ENCODE measurements at places on chromosomes 2 and 18.

GRCh38 chr2:196592331-196592910 lies 47.1 kb upstream of the CCDC150 start:
- no peak for DNase-seq

DNA sequence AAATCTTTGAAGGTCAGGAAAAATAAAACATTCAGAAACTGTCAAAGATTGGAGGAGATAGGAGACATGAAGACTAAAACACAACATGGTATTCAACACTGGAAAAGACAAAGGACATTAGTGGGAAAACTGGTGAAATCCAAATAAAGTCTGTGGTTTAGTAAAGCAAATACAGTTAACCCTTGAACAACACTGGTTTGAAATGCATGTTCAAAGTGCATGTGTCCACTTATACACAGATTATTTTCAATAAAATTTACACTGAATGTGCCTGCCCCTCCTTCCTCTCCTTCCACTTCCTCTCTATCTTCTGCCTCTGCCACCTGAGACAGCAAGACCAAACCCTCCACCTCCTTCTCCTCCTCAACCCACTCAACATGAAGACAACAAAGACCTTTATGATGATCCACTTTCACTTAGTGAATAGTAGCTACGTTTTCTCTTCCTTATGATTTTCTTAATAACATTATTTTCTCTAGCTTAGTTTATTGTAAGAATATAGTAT lies 14.5 kb downstream of the OLA1 start:
- DNase-seq = no peak

DNA sequence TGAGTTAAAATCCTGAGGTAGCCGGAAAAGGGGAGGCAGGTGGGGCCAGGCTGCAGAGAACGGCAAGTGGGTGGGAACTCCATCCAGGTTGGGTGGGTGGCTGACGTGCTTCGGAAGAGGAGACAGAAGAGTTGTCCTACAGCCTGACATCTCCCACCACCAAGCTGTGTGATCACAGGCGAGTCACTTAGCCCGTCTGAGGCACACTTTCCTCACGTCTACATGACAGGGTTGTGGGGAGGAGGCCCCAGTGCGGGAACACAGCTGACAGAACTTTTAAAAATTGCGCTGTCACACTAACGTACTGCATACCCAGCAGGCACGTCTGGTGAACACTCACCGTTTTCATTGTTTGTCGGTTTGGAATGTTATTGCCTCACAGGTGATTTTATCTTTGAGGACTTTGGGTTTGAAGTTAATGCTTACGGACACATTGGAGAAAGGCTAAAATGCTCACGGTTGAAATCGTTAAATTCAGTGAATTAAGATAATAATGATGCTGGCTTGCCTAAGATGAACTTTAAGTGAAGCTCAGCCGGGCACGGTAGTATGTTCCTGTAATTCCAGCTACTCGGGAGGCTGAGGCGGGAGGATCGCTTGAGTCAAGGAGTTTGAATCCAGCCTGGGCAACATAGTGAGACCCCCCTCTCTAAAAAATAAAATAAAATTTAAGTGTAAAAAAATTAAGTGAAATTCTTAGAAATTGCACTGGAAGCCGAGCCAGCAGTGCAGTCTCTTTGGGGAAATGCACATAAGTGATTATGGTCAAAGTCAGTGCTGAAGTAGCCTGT lies 8.9 kb downstream of the EMILIN2 start:
- peak; percentile 49 for DNase-seq

GRCh38 chr18:61308004-61308403 lies 25.2 kb upstream of the CDH20 start:
- DNase-seq = no peak

GRCh38 chr2:68738906-68739594 lies 4.4 kb downstream of the ARHGAP25 start:
- no peak for DNase-seq

GRCh38 chr2:155825876-155826275 lies 506.6 kb downstream of the NR4A2 start:
- peak; percentile 22 for DNase-seq

DNA sequence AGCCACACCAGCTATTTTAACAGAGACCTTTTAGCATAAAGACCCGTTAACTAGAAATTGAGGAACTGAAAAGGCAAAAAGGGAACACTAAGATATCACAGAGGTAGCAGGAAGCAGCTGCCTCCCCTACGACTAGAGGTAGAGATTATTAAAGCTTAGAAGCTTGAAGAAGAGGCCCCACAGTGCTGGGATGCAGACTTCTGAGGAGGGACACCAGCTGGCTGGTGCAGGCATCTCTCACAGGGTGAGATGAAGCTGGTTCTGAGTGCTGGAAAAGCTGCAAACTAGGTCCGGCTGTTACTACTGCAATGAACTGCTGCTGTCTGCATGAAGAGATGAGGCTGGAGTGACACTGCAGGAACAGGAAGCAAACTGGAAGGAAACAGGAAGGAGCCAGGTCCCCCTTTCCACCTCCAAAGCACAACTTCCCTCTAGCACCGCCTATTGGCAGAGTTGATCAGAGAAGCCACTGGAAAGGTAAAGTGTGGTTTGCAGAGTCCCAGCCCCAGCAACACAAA lies 61.2 kb upstream of the MRPS9 start:
- DNase-seq = no peak

DNA sequence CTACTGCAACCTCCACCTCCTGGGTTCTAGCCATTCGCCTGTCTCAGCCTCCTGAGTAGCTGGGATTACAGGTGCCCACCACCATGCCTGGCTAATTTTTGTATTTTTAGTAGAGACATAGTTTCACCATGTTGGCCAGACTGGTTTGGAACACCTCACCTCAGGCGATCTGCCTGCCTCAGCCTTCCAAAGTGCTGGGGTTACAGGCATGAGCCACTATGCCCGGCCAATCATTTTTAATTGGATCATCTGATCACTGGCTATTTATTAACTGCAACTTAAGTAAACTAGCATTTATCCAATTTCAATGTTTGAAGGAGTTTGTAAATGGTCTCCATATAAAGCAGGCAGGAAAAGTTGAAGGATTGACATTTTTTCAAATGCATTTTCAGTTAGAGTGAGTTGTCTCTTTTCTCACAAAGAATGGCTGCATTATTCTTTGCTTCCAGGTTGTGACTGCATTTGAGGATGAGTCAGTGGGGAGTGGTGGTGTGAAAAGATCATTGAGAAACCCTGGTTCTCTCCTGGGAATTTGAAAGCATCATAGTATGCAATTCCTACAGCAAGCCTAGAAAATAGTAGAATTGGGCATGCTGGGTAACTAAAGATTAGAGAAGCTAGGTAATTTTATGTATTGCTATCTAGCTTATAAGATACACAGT lies 431.1 kb upstream of the ZEB2 start:
- no peak for DNase-seq

GRCh38 chr18:35610724-35611123 lies 29.2 kb downstream of the GALNT1 start:
- DNase-seq = no peak

- no peak for DNase-seq
These were observed 244.1 kb downstream of the NCKAP5 start for GRCh38 chr2:133324150-133324561.

DNA sequence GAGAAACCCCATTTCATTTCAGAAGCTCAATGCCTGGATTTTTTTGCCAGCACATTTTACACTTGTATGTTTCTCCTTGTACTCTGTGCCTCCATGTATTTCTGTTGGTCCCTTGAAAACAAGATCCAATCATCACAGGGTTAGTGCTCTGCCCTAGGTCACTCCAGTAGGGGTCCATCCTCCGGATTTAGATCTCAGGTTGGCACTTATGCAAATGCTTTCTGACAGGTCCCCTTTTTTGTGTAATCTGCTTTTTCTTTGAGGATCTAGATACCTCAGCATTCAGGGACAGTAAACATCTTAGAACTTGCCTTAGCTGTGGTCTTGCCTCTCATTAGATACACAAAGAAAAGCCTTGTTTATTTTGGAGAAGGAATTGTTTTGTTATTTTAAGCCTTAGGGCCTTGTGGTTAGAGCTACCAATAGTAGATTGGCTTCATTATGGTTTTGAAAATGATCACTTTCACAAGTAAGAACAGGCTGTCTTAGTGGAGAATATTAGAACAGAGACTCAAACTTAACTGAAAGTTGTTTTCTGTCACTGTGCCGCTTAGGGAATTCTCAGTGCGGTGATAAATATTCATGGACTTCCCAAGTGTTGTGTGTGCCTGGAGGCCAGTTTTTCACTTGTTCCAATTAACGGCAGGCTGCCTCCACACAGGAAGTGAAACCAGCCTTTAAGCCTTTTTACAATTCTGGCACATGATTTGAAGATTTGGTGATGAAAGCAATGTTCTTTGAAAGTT lies 7.8 kb downstream of the MERTK start:
- DNase-seq = no peak

GRCh38 chr2:144859716-144860115 lies 339.8 kb upstream of the ZEB2 start:
- no peak for DNase-seq

DNA sequence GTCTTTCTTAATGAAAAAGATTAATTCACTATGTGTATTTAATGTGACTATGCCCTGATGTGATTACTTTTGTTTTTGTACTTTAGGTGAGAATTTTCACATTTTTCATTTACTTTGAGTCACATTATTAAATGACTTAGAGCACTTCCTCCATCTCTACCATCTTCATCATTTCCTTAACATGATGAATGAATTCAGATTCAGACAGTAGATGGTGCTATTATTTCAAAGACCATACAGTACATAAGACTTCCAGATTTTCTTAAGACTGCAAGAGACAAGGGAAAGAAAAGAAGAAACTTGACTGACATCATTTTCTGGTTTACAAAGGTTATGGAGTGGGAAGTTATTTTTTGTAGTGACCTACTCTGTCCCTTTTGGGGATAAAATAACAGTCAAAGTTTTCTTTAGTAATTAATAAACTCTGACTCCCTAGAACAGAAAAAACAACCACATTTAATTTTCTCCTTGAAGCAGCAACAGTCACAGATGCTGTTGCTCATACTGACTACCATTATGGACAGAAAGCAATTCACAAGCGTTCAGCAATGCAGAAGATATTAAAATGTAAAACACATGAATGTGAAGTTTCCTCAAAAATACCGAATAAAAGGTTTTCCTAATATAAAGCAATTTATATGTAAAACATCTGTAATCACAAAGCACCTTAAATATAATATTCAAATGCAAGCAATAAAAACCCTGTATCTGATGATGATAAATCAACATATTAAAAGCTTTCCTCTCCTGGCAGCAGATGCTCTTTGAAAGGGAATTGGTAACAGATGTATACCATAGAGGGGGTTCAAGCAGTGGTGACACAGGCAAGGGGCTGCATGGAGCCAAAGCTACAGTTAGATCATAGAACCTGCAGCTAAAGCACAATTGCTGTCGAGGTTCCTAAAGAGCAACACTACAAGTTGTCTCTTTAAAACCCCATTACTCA lies 1010.9 kb upstream of the NXPH2 start:
- DNase-seq = peak; percentile 39

GRCh38 chr2:165610591-165611029 lies 141.1 kb downstream of the CSRNP3 start:
- DNase-seq = no peak

Measured in hepatocyte (in vitro differentiated cells).